Cardiac septum (tissue), 1 donor: ENCODE measurements at places on chromosomes 3 and 15.

- no peak for DNase-seq
These were observed 521.9 kb upstream of the NAALADL2 start for GRCh38 chr3:174337227-174337626.

DNA sequence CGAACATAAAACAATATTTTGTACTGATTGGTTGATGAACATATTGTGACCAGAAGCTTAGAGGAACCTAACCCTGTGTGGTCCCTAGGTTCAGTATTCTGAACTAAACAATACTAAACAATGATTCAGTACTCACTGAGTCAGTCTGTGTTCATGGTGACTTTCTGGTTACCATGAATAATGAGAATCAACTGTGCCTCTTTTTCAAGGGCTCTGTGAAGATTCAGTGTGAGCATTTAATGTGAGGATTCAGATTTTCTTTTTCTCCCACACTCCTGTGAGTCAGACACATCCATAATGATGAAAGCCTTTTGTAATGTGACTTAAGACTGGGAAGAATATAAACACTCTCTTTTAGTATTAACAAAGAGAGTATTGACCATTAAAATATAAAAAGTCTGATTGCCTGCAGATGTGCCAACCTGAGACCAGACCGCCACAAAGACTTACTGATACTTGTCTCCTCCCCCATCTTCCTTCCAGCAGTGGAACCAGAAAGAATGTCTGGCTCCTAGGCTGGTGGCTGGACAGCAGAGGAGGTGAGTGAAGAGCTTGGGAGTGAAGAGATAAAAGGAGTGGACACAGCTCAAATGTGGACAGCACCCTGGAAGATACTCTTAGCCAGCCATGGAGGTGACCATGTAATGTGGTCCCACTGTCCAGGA, 17.6 kb upstream of the ACTL6A start:
- DNase-seq, result no peak

GRCh38 chr3:168025076-168025475, 70.6 kb downstream of the GOLIM4 start:
- no peak for DNase-seq

DNA sequence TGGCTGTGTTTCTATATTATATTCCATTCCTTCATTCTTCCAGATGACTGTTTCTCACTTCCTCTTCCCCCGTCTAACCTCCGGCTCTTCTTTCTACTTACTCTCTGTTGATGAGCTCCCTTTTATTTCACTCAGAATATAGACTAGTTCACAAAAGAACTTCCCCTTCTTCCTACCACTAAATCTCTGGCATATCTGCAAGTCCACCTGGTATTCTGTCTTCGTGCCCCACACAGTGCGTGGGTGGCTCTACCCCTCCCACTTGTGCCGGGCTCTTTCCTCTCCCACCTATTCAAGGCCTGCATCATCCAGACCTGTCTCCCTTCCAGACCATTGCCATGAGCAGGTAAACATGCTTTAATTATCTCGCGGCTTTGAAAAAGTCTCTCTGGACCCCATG, 73.0 kb downstream of the SCN10A start:
- DNase-seq, result no peak

DNA sequence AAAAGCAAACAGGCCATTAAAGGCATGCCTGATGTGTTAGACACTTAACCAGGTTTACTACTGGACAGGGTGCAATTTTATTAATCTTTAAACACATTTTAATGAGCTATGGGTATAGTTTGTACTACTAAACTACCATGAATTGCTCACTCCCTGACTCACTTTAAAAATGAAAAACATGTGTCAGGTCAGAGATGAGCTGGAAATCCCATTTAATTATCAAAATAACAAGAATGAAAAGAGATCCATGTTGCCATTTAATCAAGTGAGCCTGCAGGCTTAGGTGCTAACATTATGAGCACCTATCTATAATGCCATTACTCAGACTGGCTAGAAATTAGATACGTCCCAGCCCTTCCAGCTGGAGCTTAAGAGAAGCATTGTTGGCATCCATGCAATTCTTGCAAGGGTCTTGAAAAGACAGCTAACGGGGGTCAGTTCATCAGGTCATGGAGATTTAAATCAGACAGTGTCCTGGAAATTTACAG, 224.4 kb downstream of the THRB start:
- no peak for DNase-seq

DNA sequence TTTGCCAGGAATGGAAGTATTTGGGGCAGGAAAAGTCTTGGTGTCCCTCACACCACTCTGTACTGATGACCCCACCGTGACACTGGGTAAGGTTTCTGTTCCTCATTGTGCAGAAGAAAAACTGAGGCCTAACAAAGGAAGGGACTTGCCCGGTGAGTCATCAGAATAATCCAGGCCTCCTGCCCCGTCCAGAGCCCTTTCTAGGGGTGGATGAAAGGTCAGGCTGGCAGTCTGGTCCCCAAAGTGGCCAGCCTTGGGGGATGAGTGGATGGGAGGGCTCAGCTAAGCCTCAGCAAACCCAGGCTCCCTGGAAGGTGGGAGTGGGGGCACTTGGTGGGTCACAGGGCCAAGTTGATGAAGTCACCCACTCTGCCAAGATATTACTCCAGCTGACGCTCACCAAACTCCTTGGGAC, 2.3 kb upstream of the DNAH1 start:
- no peak for DNase-seq
